ENCODE measurements at places on chromosomes 1 and 21. TPM values are rescaled to one million over a fixed set of nuclear protein-coding genes. Genes with fewer than 3 reads are reported as not detected.

C1orf115 gene
- 3.3 TPM for total RNA-seq

CA6 gene
- not detected for total RNA-seq

CD247 gene
- total RNA-seq, result not detected

GCSAML gene
- not detected for total RNA-seq

GPATCH2 gene
- 23.6 TPM for total RNA-seq

SUSD4 gene
- total RNA-seq, result under 0.01 TPM

AVPR1B gene
- not detected for total RNA-seq

FOXJ3 gene
- total RNA-seq, result 15.2 TPM

IQGAP3 gene
- total RNA-seq, result 1.3 TPM

CRYBG2 gene
- total RNA-seq, result not detected

TSPEAR gene
- total RNA-seq, result not detected

S100A5 gene
- not detected for total RNA-seq

NHLH1 gene
- not detected for total RNA-seq

LCE3A gene
- not detected for total RNA-seq

PPM1J gene
- 1.0 TPM for total RNA-seq

RUNX3 gene
- 0.26 TPM for total RNA-seq

TDRD10 gene
- not detected for total RNA-seq

DNAJC28 gene
- total RNA-seq, result 2.3 TPM

RAP1GAP gene
- 0.26 TPM for total RNA-seq

NRAS gene
- 29.5 TPM for total RNA-seq

RPRD2 gene
- total RNA-seq, result 12.1 TPM

PHACTR4 gene
- 6.9 TPM for total RNA-seq
